ENCODE measurements at places on chromosomes 4 and X.

DNA sequence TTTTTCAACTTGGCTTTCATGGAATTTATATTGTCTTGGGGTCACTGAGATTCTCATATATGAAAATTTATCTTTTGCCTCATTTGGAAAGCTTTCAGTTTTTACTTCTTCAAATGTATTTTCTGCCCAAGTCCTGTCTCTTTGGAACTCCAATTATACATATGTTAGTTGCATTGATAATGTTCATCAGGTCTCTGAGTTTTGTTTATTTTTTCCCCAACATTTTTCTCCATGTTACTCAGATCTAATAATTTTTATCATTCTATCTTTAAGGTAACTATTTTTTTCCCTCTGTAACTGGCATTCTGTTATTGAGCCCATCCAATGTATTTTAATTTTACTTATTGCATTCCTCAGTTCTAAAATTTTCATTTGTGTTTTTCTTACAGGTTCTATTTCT lies 10.7 kb upstream of the TRO start:
- no peak for DNase-seq

DNA sequence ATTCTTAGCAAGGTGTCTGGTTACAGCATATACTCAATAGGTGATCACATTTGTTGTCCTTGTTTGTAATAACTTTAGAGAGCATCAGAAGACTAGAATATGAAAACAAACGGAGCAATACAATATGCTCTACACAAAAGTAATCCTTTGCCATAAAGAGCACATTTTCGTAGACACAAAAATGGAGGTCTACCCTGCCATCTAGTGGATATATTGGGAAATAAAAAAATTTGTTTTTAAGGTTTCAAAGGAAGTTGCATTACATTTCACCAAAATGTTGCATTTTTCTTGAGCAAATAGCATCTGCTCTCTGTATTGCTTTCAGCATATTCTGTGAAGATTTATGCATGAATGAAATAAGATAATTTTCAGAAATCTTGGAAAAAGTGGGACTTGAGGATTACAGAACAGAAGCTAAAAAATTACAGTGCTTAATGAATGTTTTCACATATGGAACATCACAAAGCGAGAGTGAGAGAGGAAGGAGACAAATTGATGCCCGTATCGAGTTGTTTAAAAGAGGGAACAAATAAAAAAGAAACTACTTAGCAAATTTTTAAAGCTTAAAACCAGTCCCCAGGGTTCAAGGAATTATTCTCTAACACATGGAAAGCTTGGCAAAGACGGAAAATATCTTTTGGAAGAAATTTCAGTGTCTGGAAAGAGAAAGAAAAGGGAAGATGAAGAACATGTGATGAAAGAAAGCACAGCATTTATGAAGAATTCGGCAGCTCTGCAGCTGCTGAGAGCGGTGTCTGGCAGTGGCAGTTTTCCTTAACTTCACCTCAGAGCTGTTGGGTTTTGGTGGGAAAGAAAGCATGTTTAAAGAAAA lies 390.1 kb downstream of the ANKRD50 start:
- no peak for DNase-seq

GRCh38 chr4:147481577-147482109 lies 746 bp downstream of the EDNRA start:
- no peak for DNase-seq

- no peak for DNase-seq
These were observed 46.7 kb downstream of the DTHD1 start for GRCh38 chr4:36328130-36328529.

GRCh38 chrX:129247642-129248041 lies 275.6 kb downstream of the SMARCA1 start:
- no peak for DNase-seq

- DNase-seq = no peak
These were observed 1159.5 kb downstream of the ADGRL3 start for GRCh38 chr4:62359441-62360155.

GRCh38 chr4:58749206-58749605 lies 1639.0 kb upstream of the IGFBP7 start:
- no peak for DNase-seq

DNA sequence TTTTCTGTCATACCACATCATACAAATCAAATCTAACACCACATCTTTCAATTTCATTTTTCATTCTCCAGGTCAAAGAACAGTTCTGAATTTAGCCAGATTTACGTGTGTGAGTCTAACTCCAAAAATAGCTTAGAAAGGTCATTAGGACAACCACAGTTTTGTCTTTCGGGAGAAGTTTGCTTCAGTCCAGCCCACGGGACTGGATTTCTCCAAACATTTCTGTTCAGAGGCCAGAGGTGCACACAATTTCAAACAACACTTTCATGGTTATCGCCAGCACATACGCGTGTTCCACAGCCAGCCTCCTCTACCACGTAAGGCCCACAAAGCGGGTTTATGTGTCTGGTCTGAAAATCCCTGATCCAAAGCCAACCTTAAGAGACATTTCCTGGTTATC lies 65.9 kb downstream of the VEGFC start:
- no peak for DNase-seq

GRCh38 chr4:182019148-182019652 lies 224.0 kb upstream of the TENM3 start:
- DNase-seq = no peak

DNA sequence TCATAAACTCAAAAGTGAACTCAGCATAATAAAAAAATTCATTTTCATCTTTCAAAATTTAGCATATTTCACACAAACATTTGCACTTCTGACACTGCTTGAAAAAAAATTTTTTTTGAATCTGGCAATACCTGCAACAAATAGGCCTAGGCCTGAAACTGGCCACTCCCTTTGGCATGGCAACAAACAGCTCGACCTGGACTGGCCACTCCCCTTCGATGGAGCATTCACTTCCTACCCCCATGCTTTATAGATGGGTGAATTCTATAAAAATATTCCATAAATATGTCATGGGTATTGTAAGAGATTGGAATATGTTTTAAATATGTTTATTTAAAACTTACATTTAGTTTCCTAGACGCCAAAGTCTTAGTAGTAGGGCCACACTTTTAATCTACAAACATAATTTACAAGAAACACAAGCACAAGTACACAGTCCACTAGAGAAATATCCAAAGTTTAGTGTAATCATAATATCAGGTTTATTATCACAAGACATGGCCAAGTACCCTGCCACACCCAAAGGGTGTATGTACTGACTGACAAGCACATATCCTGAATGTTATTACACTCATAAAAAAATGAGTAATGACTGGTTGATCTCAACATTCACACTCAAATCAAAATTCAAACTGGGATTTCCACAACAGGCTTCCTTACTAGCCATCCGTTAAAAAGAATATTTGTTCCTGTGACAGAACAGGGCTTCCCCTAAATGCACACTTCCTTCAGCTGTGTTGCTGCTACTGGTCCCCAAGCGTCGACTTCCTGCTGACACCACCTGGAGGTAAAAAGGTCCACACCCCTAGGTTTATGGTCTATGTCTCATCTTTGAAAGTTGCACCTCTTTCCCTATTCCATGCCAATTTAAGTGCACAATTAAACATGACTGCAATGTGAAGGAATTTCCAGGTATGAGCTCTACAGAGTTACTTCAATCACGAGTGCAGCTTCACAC lies 271.5 kb downstream of the NR3C2 start:
- DNase-seq = no peak

DNA sequence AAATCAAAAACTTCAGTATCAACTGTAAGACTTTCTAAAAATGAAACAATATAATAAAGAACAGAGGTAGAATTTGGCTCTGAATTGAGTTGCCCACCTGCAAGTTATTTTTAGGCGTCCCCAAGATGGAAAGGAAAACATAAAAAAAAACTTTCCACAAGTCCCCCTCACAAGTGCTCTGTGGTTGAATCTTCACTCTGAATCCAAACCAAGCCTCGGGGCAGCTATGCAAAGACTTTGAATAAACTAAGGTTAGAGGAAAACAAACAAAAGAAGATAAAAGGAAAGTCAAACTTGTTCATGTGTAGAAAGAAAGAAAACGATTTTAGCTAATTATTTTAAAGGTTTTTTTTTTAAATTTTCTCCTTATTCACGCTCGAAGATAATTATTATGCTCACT lies 372.4 kb upstream of the SLIT2 start:
- DNase-seq = no peak

- no peak for DNase-seq
These were observed 32.3 kb downstream of the MCUB start for GRCh38 chr4:109592367-109592766.

- no peak for DNase-seq
These were observed 100.8 kb downstream of the ARSJ start for GRCh38 chr4:113878668-113879067.

- no peak for DNase-seq
These were observed 932 bp upstream of the LEF1 start for GRCh38 chr4:108169664-108170063.

GRCh38 chrX:12906046-12906761 lies at the start of gene TLR8:
TSS of gene TLR8 (plus strand) at chrX:12906620. CDS start at chrX:12906707, 87 bp downstream.
- DNase-seq = no peak

GRCh38 chrX:1912193-1912592 lies 297.3 kb downstream of the ASMT start:
- DNase-seq = no peak

GRCh38 chr4:149584722-149585121 lies 230.9 kb downstream of the IQCM start:
- no peak for DNase-seq

DNA sequence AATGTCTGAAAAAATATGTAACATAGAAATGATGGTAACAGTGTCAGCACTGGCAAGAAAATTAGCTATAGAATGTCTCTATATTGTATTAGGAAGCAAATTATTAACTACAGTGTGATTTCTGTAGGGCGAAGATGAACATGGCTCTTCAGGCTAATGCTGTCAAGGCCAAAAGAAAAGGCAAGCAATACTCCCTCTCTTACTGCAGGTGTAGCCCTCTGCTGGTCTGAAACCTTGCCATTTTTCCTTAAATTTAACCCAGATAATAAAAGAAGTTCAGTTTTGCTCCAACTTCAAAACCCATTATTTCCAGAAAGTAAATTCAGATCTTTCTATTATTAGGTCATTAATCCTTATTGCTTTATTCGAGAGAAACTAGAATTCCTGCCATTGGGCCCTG lies 215.9 kb downstream of the LRBA start:
- no peak for DNase-seq

- no peak for DNase-seq
These were observed 50.2 kb upstream of the TMEM150C start for GRCh38 chr4:82611982-82612381.

DNA sequence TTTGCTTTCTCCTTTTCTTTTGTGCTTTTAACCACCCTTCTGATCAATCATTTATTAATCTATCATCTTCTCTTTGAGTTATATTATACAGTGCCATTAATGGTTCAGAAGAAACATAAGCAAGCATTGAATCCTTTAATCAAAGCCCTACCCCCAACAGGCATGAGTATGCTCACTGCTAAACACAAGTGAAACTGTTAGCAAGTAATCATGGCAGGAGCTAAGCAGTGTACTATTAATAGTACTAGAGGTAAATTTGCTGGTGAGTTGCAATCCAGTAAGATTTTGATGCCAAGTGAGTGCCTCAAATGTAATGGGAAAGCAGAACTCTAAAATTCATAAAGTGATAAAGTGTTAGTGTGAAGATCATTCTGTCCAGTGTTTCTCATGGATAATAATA lies 57.2 kb downstream of the FNIP2 start:
- DNase-seq = no peak

GRCh38 chr4:176540814-176541213 lies 221.0 kb downstream of the SPCS3 start:
- no peak for DNase-seq

DNA sequence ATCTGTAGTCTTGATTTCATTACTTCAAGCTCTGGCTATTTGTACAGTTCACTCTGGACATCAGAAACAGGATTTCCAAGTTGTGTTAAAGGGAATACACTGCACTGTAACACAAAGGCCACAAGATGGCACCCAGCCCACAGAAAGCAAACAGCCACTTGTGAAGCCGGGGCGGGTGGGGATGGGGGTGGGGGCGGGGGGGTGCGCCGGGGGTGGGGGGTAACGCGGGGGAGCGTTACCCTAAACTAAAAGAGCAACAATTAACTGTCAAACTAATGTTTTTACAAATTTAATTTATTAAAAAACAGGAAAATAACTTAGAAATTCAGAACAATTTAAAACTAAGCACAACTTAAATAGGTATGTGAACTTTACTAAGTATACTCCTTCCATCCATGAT lies 27.3 kb downstream of the PRDX4 start:
- no peak for DNase-seq

- DNase-seq = no peak
These were observed 142.3 kb downstream of the PDGFC start for GRCh38 chr4:156829201-156829873.

- DNase-seq = no peak
These were observed 345.9 kb downstream of the FSTL5 start for GRCh38 chr4:161817914-161818313.

DNA sequence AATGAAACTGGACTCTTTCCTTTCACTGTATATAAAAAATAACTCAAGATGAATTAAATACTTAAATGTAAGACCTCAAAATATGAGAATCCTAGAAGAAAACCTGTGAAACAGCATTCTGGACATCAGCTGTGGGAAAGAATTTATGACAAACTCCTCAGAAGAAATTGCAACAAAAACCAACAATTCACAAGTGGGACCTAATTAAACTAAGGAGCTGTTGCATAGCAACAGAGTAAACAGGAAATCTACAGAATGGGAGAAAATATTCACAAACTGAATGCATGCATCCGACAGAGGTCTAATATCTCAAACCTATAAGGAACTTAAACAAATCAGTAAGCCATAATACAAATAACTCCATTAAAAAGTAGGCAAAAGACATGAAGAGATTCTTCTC lies 851.7 kb upstream of the PCDH10 start:
- no peak for DNase-seq

- DNase-seq = peak; percentile 90
These were observed 8.0 kb downstream of the TBC1D14 start for GRCh38 chr4:6917461-6918271.

DNA sequence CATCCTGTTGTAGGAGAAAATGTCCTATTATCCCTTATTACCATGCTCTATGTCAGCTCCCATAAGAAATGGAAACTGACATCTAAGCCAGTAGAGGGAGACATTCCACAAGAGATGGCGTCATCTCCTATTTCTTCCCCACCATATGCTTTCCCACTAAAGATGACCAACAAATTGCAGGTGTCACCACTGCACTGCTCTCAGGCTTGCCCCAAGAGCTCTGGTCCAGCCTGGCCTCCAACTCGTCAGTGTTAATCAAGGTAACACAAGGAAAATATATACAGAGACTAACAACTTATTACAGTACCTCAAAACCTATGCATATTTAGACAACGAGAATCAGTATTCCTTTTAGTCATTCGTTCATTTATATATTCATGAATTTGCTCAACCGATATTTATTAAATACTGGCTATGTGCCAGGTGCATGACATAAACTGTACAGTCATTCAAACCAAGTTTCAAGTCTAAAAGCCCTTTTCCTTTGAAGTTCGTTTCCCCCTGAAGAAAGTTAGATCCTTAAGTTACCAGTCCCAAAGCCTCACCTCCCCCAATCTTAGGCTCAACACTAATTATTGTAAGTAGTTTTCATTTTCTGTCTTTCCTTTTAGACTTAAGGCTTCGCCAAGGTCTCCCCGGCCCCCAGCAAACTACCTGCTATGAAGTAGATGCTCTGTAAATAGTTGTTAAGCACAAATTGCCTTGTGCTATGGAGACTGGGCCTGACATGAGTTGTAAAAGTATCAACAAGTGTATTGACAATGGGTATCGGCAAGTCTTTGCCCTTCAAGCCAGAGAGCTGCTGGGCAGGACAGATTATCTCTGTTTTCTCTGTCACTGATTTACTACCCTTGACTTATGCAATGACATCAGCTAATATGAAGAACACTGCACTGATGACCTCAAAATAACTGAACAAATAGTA lies 3.1 kb upstream of the FGB start:
- no peak for DNase-seq
